ENCODE measurements at places on chromosomes 11 and 22. TPM values are rescaled to one million over a fixed set of nuclear protein-coding genes. Genes with fewer than 3 reads are reported as not detected.

DNA sequence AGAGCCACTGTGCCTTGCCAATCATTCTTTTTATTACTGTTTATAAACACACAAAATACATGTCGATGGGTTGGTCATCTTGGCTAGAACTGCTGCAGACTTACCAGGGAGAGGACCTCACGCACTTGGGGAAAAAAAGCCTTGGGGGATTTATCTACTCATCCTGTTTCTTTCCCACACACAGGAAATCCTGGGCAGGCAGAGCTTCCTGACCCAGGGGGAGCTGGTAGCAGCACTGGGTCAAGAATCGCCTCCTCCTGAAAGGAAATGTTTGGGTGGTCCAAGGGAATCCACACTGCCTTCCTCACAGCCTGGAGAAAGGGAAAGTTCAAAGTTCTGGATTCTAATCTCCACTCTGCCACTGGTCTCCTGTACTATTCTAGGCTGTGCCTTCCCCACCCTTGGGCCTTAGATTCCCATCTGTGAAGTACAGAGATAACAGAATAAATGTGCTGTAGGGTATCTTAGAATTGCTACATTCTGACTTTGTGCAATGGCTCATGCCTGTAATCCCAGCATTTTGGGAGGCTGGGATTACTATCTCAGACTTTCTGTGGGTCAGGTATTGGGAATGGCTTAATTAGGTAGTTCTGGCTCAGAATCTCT is 31.2 kb upstream of the SMTN start:
- no peak overlapping the region for H3K4me3 ChIP-seq
- no peak for DNase-seq
- no peaks in the 10 kb centered on the region for H3K27me3 ChIP-seq
- no peaks in the 10 kb centered on the region for H3K36me3 ChIP-seq
- H3K4me1 ChIP-seq, result peaks cover 3% of the 10 kb centered on the region

GRCh38 chr22:18111759-18112330 is 1.2 kb downstream of the TUBA8 start:
- H3K27ac ChIP-seq, result no peak overlapping the region
- H3K36me3 ChIP-seq, result no peaks in the 10 kb centered on the region
- H3K4me1 ChIP-seq, result peaks cover 22% of the 10 kb centered on the region
- H3K27me3 ChIP-seq, result peaks cover 5% of the 10 kb centered on the region

Gene CNTF
- total RNA-seq, result 3.6 TPM

Gene VSTM5
- not detected for total RNA-seq

DNA sequence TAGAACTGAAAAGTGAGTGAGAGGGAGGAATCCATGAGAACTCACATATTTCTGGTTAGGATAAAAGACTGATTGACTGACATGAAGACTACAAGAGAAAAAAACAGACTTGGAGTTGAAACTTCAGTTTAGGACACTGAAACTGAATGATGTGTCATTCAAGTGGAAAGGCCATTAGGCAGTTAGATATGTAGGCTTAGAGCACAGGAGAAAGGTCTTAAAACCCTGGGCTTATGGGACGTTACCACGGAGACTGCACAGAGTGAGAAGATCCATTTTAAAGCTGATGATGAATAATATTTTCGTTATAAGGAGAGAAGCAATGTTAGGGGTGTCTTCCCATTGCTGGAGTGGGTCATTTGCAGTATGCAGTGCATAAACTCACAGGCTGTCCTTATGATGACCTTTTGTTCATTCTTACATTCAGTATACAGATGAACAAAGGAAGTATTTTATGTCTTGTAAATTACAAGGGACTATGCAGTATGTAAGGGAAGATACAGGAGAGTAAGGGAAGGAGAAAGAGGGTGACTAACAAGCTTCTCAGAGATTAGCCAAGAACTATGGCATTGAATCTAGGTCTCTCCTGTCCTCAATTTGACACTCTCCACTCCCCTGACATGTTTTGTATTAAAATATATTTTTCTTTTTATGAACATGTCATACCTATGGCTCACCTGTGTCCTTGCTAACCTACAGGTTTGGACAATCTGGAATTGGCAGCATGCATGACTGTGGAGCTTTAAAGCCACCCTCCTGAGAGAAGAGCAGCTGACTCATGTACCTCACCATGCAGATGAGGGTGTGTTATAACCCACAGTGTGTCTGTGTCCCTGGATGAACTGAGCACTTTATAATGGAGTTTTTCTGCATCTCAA is 63.7 kb downstream of the MAML2 start:
- H3K36me3 ChIP-seq, result no peaks in the 10 kb centered on the region
- no peak for DNase-seq
- H3K27me3 ChIP-seq, result no peaks in the 10 kb centered on the region
- no peak overlapping the region for H3K4me3 ChIP-seq

- peak overlapping the region; percentile 26 for H3K4me3 ChIP-seq
- no peaks in the 10 kb centered on the region for H3K27me3 ChIP-seq
- H3K27ac ChIP-seq, result peak overlapping the region; percentile 61
Measured at GRCh38 chr11:69299023-69299461, 5.1 kb downstream of the MYEOV start.

Gene FOLR1
- total RNA-seq, result not detected

DNA sequence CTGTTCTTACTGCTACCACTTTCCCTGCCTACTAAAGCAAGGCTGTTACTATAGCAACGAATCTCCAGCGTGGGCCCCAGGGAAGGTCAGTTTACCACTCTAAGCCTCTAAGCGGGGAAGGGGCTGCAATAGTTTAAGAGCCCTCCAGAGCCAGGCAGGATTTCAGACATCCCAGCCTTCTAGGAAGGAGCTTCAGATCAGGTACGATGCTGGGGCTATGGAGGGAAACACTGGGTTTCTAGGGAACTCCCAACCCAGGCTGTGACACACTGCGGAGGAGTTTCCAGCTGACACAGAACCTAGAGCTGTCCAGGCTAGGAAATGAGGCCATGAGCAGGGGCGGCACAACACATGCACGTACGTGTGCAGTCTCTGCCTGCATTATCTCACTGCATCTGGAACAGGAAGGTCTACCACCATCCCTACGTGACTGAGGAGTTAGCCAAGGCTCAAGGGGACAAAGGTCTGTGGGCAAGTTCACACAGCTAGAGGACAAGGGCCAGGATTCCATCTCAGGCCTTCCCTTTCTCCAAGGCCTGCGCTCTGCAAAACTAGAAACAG is 20.4 kb downstream of the HPS4 start:
- no peaks in the 10 kb centered on the region for H3K27me3 ChIP-seq
- DNase-seq, result no peak
- H3K27ac ChIP-seq, result peak overlapping the region; percentile 29

DNA sequence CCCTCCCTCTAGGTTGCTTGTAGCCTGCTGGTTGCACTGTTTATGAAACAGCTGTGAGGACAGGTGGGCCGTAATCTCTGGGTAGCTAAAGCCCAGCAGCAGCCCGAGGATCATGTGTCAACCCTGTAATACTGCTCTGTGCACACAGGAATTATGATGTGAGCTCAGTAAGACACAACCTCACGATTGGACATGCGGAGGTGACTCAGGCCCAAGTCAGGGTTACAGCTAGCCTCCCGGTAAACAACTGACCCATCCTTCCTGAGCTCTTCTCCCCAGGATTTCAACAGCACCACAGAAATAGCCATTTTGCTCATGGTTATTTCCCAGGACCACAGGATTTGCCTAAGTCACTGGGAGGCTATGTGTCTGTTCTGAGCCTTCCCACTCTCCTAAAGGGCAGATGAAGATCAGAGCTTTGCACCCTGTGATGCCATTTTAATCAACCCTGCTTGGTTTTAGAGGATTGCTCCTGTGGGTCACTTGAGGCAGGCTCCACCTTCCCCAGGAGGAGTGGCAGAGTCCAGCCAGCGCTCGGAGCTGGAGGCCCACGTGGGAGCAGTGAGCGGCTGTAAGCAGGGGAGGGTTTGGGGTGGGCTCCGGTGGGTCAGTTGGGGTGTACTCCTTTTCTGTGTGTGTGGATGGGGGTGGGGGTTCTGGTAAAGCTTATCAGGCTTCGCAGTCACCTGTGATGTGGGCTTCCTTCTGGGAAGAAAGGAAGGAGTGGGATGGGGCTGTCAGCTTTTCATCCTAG is at the start of gene AMPD3:
TSS of gene AMPD3 (plus strand) at position 387 of the 754 bp plus-strand sequence. CDS start 6,256 bp downstream, outside the sequence.
- H3K36me3 ChIP-seq, result no peaks in the 10 kb centered on the region
- H3K27ac ChIP-seq, result peak within 1 kb of the TSS; percentile 35

DNA sequence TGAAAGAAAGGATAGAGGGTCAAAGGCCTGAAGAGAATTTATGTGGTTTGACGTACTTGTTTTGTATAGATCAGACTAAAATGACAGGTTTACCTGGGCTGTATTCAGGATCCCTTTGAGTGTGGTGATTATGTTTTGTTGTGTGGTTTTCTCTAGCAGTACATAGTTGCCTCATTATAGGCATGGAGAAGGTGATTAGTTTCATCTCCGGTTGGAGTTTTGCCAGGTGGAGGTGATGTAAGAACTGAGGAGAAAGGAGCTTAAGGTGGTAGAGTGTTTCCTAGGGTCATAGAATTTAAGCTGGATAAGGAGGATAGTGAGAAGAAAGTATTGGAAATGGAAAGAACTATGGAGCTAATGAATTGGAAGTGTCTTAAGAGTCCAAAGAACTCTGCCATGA is 229.0 kb downstream of the TMEM135 start:
- H3K27me3 ChIP-seq, result no peaks in the 10 kb centered on the region
- no peak overlapping the region for H3K4me3 ChIP-seq
- DNase-seq, result no peak
- H3K4me1 ChIP-seq, result no peaks in the 10 kb centered on the region
- H3K36me3 ChIP-seq, result no peaks in the 10 kb centered on the region

DNA sequence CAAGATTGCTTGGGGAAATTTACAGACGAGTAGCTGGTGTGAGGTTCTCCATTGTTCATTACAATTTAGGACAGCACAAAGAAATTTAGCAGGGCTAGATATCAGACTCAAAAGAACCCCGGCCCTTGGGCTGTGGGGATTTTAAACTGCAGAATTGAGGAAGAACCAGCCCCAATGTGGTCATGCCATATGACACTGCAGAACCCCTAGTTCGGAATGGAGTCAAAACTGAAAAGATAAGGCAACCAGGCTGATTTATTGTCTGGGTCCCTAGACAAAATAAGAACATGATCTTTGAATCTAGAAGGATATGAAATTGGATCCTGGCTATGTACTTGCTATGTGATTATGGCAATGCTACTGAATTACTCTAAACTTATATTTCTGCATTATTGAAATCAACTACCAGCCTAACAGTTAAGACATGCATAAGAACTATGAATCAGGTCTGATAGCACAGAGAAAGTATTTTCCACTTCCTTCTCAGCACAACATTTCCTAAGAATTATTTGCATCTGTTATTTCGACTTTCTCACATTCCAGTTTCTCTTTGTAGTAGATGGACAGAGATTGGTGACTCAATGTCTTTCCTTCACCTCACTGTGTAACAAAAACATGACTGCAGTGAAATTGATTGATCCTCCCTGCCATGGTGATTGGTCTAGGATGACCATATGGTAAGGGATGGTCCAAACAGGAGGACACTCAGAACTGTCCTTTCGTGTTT is 13.2 kb downstream of the MMP3 start:
- H3K4me1 ChIP-seq, result no peaks in the 10 kb centered on the region
- H3K27me3 ChIP-seq, result peaks cover 9% of the 10 kb centered on the region
- H3K36me3 ChIP-seq, result no peaks in the 10 kb centered on the region

Gene HDHD5
- 38.5 TPM for total RNA-seq

Gene ANKK1
- 3.2 TPM for total RNA-seq

Gene FADS2
- total RNA-seq, result 255 TPM

GRCh38 chr22:46749682-46750529 is 11.9 kb upstream of the CERK start:
- no peaks in the 10 kb centered on the region for H3K27me3 ChIP-seq
- H3K27ac ChIP-seq, result no peak overlapping the region
- no peak for DNase-seq

Gene CHADL
- 9.5 TPM for total RNA-seq

DNA sequence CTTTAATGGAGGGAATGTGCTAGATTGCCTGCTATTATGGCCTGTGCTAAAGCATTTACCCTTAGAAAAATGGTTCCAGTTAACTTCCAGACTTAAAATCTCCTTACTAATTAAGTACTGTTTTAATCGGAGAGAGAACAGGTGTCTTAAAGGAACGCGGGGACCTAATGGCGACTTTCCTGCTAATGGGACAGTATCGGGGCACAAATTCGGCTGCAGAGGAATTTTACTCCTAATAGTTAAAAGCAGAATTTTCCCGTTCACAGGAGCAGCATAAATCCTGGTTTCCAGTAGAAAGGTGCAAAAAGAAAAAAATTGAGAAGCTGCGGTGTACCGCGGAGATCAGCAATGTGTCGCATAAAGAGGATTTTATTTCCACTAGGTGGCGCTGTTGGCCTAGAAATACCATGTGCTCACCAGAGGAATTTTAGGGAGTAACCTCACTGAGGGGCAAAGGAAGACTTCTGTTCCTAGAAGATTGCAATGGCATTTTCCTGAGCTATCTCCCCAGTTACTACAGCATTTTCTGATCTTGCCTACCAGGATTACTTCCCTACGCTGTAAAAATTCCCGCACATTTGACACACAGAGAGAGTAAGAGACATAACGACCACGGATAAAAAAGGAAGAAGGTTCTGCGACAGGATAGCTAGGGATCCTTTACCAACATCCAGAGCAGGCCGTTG is 44.5 kb downstream of the ZNF280B start:
- no peak for DNase-seq
- no peak overlapping the region for H3K4me3 ChIP-seq
- no peak overlapping the region for H3K27ac ChIP-seq

DNA sequence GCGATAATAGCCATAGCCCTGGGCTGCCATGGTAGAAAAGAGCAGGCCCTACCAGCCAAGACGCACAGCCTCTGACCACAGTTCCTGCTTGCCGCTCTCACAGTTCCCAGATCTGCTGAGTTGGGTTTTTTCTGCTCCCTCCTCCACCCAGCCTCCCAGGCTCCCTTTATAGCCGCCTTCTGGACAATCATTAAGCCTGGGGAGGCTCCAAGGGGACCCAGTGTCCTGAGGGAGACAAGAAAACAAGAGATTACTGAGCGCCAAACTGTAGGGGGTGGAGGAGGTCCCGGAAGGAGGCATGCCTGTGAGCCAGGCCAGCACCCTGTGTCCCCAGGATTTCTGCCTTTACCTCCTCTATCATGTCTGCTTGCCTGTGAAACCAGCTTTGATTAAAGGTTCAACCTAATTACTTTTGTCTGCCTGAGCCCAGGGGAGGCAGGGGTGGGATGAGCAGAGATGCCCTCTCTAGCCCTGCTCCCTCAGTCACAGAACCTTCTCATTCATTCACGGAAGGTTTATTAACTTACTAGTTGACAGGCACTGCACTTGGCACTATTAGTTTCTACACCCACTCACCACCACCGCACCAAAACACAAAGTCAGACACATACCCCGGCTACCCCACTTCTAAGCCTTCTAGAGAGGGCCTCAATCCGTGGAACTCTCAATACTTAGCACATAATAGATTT is 1.2 kb downstream of the SLC37A4 start:
- H3K27me3 ChIP-seq, result no peaks in the 10 kb centered on the region
- peaks cover 26% of the 10 kb centered on the region for H3K4me1 ChIP-seq
- no peak for DNase-seq
- H3K36me3 ChIP-seq, result peaks cover 12% of the 10 kb centered on the region
- peak overlapping the region; percentile 92 for H3K27ac ChIP-seq

DNA sequence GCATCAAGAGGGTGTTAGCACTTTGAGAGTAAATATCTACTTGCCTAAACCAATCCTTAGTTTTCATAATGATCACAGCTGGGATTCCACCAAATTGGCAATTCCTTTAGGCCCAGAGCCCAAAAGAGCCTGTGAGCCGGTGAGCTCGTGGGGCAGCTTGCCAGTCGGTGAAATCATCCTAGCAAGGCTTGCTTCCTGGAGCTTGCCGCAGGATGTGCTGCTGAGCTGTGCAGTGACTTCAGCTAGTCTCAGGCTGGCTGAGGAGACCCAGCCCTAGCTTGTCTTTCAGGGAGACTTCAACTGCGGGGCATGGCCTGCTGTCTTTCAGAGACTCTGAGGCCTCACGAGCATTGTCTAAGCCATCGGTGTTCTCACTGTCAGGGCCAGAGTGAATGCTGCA is 73.6 kb upstream of the SUSD2 start:
- no peak overlapping the region for H3K4me3 ChIP-seq
- no peaks in the 10 kb centered on the region for H3K27me3 ChIP-seq
- peaks cover 20% of the 10 kb centered on the region for H3K36me3 ChIP-seq
- peak overlapping the region; percentile 67 for H3K27ac ChIP-seq
- H3K4me1 ChIP-seq, result peaks cover 41% of the 10 kb centered on the region

Gene TMPRSS13
- 24.7 TPM for total RNA-seq
